Activated naive CD4-positive, alpha-beta T cell treated with anti-CD3 and anti-CD28 coated beads for 36 hours (primary cell): ENCODE measurements at places on chromosomes 6 and 20.

GRCh38 chr20:38810926-38811630 lies 5.6 kb downstream of the PPP1R16B start:
- H3K4me1 ChIP-seq, result peaks cover 69% of the 10 kb centered on the region
- H3K4me3 ChIP-seq, result no peak overlapping the region
- DNase-seq, result no peak
- no peak overlapping the region for H3K27ac ChIP-seq
- H3K27me3 ChIP-seq, result no peaks in the 10 kb centered on the region

- H3K4me1 ChIP-seq, result peaks cover 24% of the 10 kb centered on the region
- no peaks in the 10 kb centered on the region for H3K27me3 ChIP-seq
- H3K4me3 ChIP-seq, result peak overlapping the region; percentile 92
- DNase-seq, result peak; percentile 35
- peaks cover 13% of the 10 kb centered on the region for H3K36me3 ChIP-seq
- peak overlapping the region; percentile 84 for H3K27ac ChIP-seq
Observed at GRCh38 chr6:130020073-130020906, 1.9 kb downstream of the L3MBTL3 start.

DNA sequence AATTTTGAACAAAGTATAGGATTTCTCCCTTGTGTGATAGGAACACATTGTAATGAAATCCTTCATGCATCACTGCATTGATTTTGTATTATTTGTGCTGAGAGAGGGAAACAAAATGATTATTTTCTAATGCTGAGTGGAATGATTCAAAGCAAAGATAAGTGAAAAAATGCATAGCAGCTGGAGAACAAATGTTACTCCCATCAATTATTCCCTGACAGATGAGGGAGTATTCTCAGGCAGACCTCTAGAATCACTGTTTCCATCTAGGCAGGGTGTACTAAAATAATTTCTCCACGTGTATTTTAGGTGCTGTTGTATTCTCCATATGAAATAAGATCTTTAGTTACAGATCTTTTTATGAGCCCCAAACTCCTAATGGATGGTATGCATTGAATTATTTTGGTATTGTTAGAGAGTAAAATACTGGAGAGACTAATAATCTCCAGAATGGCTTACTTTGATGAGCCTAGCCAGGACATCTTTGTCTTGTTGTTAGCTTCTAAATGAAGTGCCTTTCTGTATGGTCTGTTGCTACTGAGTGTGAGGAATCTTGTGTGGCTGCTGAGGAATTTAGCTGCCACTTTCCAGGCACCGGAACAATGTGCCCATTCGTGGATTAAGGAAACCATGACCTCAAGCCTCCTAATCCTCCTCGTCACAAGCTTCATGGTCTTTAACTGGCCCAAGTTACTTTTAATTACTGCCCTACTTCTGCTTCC lies 39.6 kb downstream of the RNF217 start:
- no peak for DNase-seq
- no peaks in the 10 kb centered on the region for H3K4me1 ChIP-seq
- no peaks in the 10 kb centered on the region for H3K27me3 ChIP-seq

DNA sequence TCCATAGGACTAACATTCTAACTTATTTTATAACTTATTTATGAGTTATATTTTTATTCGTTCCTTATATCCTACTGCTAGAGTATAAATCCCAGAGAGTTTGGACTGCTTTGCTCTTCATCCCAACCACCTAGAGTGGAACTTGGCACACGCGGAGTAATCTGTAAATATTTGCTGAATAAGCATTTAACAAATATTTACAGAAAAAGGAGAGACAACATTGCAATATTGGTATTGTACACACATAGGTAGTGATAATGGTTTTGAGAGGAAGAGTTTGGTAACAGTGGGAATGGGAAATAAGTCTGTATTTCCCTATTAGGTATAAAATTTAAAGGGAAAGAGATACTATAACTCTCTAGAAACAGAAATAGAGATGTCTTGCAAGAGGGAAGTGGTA lies 634.8 kb upstream of the CITED2 start:
- peaks cover 8% of the 10 kb centered on the region for H3K27me3 ChIP-seq
- no peaks in the 10 kb centered on the region for H3K36me3 ChIP-seq
- no peak overlapping the region for H3K27ac ChIP-seq
- no peak for DNase-seq

- H3K4me3 ChIP-seq, result no peak overlapping the region
- H3K27me3 ChIP-seq, result no peaks in the 10 kb centered on the region
- peaks cover 39% of the 10 kb centered on the region for H3K4me1 ChIP-seq
Observed at GRCh38 chr6:37239526-37239925, 18.0 kb upstream of the TBC1D22B start.

DNA sequence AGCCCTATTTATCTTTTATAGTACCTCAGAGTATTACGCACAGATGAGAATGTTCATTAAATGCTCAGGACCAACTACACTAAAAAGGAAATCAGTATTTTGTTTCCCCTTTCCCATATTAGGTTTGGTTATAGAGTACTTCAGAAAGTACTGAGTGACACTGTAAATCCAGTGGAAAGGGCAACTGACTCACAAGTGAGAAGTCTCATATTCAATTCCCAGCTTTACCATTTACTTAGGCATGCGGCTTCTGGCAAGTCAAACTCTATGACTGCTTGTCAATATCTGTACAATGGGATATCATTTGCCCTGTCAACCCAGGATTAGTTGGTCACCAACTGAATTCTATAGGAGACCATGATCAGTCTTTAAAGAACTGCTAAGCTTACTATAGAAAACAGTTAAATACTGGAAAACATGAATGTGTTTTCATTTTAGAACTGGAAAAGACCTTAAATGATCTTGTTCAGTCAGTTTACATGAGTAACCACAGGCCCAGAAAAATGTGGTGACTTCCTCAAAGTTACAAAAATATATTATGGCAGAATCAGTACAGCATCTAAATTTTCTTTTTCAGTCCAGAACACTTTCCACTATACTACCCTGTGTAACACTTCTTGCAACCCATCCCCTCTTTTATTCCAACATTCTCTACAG lies 3.6 kb downstream of the MAP3K7 start:
- no peaks in the 10 kb centered on the region for H3K27me3 ChIP-seq
- DNase-seq, result peak; percentile 10
- H3K4me3 ChIP-seq, result peak overlapping the region; percentile 19
- H3K27ac ChIP-seq, result peak overlapping the region; percentile 47
- H3K4me1 ChIP-seq, result peaks cover 46% of the 10 kb centered on the region

- H3K36me3 ChIP-seq, result no peaks in the 10 kb centered on the region
- peaks cover 10% of the 10 kb centered on the region for H3K4me1 ChIP-seq
- no peak for DNase-seq
- no peak overlapping the region for H3K4me3 ChIP-seq
- no peaks in the 10 kb centered on the region for H3K27me3 ChIP-seq
Observed at GRCh38 chr6:166406197-166406596, 23.5 kb upstream of the MPC1 start.

- no peak overlapping the region for H3K27ac ChIP-seq
- H3K27me3 ChIP-seq, result no peaks in the 10 kb centered on the region
- no peaks in the 10 kb centered on the region for H3K4me1 ChIP-seq
- no peak for DNase-seq
- H3K36me3 ChIP-seq, result no peaks in the 10 kb centered on the region
- H3K4me3 ChIP-seq, result no peak overlapping the region
Observed at GRCh38 chr20:40639676-40640355, 49.2 kb downstream of the MAFB start.

DNA sequence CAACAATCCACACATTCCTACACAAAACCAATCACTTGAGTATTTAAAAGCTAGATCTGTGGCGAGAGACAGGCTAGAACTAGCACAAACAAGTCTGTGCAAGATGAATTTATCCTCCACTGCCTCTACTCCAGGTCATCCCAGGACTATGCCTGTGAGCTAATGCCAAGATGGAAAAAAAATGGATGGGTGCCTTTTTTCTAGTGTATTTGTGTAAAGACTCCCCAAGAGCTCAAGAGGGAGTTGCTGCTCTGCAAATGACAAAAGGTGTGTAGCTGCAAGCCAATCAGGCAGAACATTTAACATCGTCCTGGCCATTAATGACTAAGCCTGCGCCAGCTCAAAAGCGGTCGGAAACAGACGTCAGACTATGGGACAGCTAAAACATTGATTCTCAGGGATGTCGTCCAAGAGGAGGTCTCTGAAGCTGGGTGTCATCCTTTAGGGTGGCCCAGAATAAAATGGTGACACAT lies 21.9 kb downstream of the ATXN1 start:
- peaks cover 3% of the 10 kb centered on the region for H3K36me3 ChIP-seq
- H3K27me3 ChIP-seq, result no peaks in the 10 kb centered on the region
- H3K27ac ChIP-seq, result no peak overlapping the region
- no peak overlapping the region for H3K4me3 ChIP-seq

DNA sequence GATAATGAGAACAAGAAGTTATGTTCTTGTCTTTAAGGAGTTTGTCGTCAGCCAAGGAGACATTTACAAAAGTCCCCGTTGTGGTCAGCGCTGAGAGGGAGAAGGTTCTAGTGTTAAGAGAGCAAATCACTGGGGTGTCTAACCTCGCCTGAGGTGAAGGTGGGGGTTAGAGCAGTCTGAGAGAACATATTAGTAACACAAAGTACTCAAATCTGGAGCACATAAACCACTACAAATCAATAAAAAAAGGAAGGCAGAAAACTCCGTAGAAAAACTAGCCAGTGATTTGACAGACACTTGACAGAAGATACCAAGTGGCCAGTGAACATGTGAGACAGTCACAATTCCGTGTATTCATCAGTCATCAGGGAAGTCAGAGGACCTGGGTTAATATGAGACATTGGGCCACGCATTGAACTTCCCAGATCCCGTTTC lies 45.4 kb downstream of the CDS2 start:
- no peaks in the 10 kb centered on the region for H3K27me3 ChIP-seq
- H3K4me3 ChIP-seq, result no peak overlapping the region
- H3K4me1 ChIP-seq, result peaks cover 38% of the 10 kb centered on the region
- H3K27ac ChIP-seq, result no peak overlapping the region

DNA sequence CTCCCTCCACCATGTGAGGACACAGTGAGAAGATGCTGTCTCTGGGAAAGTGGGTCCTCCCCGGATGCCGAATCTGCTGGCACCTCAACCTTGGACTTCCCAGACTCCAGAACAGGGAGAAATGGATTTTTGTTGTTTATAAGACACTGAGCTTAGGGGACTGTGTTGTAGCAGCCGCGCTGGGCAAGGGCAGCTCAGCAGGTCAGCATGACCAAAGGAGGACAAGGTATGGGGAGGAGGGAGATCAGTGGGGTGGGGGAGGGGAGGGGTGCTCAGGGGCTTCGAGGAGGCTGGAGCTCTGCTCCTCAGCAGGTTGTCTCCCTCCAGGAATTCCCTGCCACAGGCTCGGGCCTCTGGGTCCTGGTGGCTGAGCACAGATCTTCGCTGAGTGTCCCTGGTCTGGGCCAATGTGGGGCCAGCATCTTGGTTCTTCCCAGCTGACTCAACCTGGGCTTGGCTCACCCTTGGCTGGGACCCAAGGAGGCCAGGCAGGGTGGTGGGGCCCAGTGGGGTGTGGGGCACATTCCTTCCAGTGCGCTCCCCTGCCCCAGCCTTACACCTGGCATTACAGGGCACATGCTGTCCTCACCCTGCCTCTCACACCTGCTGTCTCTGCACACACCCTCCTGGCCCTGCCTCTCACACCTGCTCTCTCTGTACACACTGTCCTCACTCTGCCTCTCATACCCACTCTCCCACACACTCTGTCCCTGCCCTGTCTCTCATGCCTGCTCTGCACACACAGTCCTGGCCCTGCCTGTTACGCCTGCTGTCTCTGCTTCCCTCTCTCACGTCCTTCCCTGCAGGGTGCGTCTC lies 107.3 kb downstream of the SYCP2 start:
- H3K4me1 ChIP-seq, result no peaks in the 10 kb centered on the region
- no peaks in the 10 kb centered on the region for H3K36me3 ChIP-seq
- no peak overlapping the region for H3K4me3 ChIP-seq

GRCh38 chr6:34386316-34387137 lies 5.9 kb downstream of the NUDT3 start:
- H3K36me3 ChIP-seq, result peaks cover 4% of the 10 kb centered on the region
- DNase-seq, result no peak
- no peaks in the 10 kb centered on the region for H3K27me3 ChIP-seq
- H3K4me1 ChIP-seq, result peaks cover 26% of the 10 kb centered on the region
- no peak overlapping the region for H3K27ac ChIP-seq
- no peak overlapping the region for H3K4me3 ChIP-seq

- no peak for DNase-seq
- H3K4me3 ChIP-seq, result no peak overlapping the region
- no peaks in the 10 kb centered on the region for H3K27me3 ChIP-seq
- H3K4me1 ChIP-seq, result no peaks in the 10 kb centered on the region
- H3K36me3 ChIP-seq, result no peaks in the 10 kb centered on the region
Observed at GRCh38 chr6:113476937-113477839, 380.0 kb upstream of the MARCKS start.

GRCh38 chr6:168563656-168564055 lies 122.7 kb downstream of the SMOC2 start:
- no peaks in the 10 kb centered on the region for H3K4me1 ChIP-seq
- peaks cover 14% of the 10 kb centered on the region for H3K27me3 ChIP-seq
- no peak overlapping the region for H3K27ac ChIP-seq
- H3K4me3 ChIP-seq, result no peak overlapping the region

GRCh38 chr6:70180183-70180900 lies 122.5 kb downstream of the COL9A1 start:
- H3K4me1 ChIP-seq, result no peaks in the 10 kb centered on the region
- H3K36me3 ChIP-seq, result no peaks in the 10 kb centered on the region
- H3K27ac ChIP-seq, result no peak overlapping the region
- DNase-seq, result no peak
- peaks cover 3% of the 10 kb centered on the region for H3K27me3 ChIP-seq

DNA sequence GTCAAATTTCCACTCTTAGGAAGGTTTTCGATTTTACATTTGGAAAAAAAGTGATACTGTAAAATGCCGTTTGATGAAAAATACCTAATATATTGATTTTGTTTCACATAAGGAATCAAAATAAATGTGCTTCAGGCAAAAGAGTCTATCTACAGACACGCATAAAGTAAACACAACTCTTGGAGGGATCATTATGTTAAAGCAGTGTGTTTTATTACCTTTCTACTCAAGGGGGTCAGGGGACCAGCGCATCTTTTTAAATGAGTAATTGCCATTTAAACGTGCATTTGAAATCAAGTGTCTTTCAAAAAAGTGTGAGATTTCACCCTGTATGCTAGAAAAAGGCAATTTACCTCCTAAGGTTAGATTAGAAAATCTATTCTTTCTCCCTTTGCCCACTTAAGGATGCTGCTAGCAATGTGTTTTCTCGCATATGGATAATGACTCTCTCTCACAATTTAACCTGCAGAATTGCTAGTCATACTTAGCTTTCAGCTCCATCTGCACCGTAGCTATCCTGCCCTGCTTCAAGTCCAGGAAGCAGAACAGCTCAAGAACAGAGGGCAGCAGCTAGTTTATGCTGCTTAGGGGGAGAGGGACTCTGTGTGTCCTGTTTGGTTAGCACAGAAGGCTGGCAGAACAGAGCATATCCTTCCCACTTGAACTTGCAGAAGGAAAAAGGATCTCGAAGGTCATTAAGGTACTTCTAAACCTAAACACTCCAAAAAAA lies 35.0 kb downstream of the NKAIN2 start:
- H3K27me3 ChIP-seq, result peaks cover 2% of the 10 kb centered on the region
- H3K4me1 ChIP-seq, result no peaks in the 10 kb centered on the region
- H3K4me3 ChIP-seq, result no peak overlapping the region
- H3K27ac ChIP-seq, result no peak overlapping the region

DNA sequence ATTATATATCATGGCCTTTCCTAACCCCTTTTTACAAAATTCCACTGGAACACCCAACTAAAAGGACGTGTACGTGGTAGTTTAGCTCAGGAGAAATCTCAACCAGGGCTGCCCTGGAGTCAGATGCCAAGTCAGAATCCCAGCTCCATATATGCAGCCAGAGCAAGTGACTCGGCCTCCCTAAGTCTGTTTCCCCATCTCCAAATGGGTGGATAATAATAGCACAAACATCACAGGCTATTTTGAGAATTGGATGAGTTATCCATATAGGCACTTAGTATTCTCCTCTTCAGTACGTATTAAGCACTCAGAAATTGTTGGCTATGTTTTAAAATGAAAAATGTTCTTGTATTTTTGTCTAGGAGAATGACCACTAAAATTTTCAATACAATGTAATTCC lies 481.5 kb downstream of the CD109 start:
- DNase-seq, result no peak
- no peaks in the 10 kb centered on the region for H3K27me3 ChIP-seq
- no peak overlapping the region for H3K27ac ChIP-seq
- H3K36me3 ChIP-seq, result no peaks in the 10 kb centered on the region
- no peak overlapping the region for H3K4me3 ChIP-seq
- H3K4me1 ChIP-seq, result no peaks in the 10 kb centered on the region
